ENCODE measurements at places on chromosomes 16 and 17.
A peak's percentile ranks its signal among the peaks of the same experiment; 100 is the strongest.

DNA sequence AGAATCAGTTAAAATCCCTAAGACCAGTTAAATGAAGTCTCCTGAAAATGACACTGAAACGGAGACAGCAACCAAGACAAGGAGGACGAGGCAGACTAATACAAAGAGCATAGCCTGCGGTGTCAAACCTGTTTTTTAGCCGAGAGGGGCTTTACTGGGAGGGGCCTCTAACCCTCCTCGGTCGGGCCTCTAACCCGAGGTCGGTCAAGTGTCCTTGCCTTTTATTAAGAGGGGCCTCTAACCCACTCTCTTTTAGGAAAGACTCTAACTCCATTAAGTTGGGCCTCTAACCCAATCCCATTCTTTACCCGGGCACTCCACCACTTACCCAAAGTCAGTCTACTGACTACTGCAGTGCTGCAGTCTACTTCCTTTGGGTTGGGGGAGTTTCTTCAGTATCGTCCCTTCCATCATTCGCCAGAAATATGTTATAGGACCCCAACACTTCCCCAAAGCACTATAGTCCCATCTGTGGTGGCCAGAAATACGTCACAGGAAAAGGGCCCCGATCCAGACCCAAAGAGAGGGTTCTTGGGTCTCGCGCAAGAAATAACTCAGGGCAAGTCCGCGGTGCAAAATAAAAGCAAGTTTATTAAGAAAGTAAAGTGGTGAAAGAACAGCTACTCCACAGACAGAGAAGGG, 39.2 kb upstream of the ARL4D start:
- DNase-seq = no peak

DNA sequence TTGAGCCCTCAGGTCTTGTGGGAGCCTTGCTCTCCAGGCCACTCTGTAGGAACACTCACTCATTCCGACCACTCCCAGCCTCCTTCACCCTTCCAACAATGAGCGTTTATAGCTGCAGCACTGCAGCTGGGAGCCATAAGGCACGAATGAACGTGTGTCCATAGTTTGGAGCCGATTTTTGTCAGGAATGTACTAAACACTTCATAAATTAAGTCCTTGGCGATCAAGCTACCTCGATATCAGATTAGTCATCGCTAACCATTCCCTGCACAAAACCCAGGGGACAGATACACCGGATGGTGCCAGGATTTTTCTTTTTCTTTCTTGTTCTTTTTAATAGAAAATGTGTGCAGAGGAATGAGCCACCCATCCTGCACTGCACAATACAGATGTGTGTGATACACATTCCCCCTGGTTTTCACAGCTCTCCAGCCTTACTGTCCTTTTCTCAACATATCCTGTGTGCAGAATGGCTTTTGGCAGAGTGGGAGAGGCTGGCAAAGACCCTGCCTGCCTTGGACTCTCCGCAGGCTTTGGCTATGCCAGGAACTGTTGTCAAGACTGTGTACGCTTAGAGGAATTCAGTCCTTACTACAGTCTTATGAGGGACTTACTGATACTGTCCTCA, 68.4 kb upstream of the ELAC2 start:
- DNase-seq = no peak

- DNase-seq = no peak
These were observed 89.4 kb downstream of the ITFG1 start for GRCh38 chr16:47371271-47372014.

GRCh38 chr17:65749479-65749878, 188.0 kb upstream of the AXIN2 start:
- no peak for DNase-seq

GRCh38 chr17:59547131-59547915, 18.1 kb upstream of the DHX40 start:
- DNase-seq = no peak

DNA sequence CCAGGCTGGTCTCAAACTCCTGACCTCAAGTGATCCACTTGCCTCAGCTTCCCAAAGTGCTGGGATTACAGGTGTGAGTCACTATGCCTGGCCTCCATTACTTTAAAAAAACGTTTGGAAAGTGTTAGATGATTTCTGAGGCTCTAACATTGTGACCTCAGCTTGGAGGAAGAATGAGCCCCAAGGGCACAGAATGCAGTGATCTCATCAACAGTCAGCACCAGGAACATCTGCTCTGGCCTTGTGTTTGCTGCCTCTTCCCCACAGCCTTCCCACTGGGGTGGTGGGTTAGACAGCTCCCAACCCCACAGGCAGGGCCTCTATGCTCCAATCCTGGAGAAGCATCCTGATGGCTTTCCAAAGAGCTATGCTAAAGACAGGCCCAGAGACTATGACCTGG, 37.7 kb upstream of the SREBF1 start:
- DNase-seq = no peak

- DNase-seq = no peak
These were observed 35.4 kb downstream of the SNX20 start for GRCh38 chr16:50645563-50646220.

GRCh38 chr16:56643080-56643778, 4.8 kb downstream of the MT1A start:
- peak; percentile 78 for DNase-seq

- DNase-seq = peak; percentile 99
These were observed at the start of gene SMARCD2 for GRCh38 chr17:63842540-63843386. SMARCD2 (minus strand) TSS chr17:63842685; CDS start chr17:63842674, 11 bp downstream.
